Activated T-helper 1 cell treated with anti-CD3 and anti-CD28 coated beads, Interleukin-2, amount 50 U/mL, for 16 hours (primary cell): ENCODE measurements at places on chromosomes 3 and 15.

DNA sequence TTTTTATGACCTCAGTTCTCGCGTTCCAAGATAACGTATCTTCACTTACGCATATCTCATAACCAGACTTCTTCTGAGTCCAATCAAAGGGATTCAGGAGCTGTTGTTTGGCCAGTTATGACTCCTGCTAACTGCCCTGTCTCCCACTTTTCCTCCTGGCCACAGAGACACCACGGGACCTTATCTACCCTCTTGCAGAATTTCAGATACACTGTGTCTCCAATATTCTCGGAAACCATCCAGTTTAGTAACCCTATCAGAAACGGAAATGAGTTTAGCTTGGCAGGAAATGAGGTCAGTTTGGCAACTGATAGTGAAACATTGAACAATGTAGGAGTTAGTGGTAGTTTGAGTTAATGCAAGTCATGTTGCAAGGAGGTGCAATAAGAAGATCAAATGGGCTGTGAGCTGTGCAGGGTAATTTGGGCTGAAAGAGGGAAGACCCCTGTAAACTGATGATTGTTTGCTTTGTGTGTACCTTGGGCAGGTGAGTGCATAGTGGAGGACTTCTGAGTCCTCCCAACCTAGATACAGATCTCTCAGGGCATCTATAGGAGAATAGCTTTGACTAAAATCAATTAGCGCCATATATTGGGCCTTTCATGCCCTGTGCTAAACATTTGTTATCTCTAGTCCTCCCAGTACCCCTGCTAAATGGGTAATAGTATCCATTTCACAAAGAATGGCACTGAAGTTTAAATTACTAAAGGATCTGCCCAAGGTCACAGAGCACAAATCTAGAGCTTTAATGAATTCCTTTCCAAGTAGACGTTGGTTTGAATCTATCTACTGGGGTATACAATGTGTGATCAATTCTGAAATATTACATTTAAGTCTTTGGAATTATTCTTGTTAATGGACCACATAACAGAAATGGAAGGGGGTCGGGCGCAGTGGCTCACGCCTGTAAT, 41.3 kb upstream of the PIK3CB start:
- no peak for DNase-seq

- DNase-seq: no peak
These were observed 39.4 kb upstream of the IDH2 start for GRCh38 chr15:90141646-90142045.

DNA sequence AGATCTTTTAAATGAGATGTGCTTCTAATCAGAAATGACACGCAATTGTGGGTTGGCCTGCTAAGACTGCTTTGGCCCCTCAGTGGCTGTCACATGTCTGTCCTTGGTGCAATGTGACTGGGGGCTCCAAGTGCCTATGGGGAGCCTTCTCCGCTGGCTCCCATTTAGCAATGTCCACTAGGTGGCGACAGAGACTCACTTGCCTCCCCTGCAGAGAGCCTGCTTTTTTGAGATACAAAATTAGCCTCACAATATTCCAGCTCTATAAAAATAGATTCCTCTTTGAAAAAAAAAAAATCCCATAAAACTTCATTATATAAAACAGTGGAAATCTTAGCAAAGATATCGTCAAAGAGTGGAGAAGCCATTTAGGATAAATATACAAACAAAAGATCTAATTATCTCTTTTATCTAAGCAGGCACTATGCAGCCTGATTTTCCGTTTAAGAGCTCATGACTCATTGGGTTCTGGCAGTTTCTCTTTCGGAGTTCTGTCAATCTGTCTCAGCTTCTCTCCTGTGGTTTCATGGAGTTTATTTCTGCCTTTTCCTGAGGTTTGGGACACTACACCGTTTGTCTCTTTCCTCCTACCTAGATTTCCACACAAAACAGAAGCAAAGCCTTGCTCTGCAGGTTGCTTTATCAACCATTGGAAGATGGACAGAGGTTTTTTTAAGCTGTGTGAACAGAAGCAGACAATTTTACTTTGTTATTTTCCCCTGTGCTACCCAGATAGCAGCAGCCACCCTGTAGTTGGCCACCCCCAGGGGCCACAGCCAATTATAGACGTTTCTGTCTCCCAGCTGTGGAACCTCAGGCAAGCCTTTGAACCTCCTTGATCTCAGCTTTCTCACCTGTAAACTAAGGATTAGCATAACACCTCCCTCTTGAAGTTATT, 68.4 kb upstream of the TNFAIP8L3 start:
- peak; percentile 9 for DNase-seq

GRCh38 chr3:106176734-106177133, 307.9 kb upstream of the CBLB start:
- peak; percentile 26 for DNase-seq
